T-cell (primary cell): ENCODE measurements at places on chromosomes 13 and 19.
A peak's percentile ranks its signal among the peaks of the same experiment; 100 is the strongest.

DNA sequence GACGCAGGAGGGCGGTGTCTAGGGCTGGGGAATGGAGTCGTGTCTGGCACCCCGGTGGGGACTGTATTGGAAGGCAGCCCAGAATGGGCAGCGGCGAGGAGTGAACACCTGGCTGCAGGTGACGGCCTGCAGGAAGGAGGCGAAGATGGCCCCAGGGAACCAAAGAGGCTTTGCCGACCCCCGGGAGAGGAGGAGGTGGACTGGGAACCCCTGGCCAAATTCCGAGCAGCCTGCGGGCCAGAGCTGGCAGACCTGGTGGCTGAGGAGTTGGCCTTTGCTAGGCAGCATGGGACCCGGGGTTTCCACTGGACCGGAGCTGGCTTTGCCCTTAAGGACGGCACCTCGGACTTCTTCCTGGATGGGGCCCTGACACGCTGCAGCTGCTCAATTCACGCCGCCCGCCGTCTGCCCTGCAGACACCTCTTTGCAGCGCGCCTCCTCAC is 25.9 kb downstream of the ZSWIM9 start:
- H3K4me3 ChIP-seq: no peak overlapping the region
- no peaks in the 10 kb centered on the region for H3K27me3 ChIP-seq
- H3K27ac ChIP-seq: no peak overlapping the region
- H3K4me1 ChIP-seq: no peaks in the 10 kb centered on the region
- DNase-seq: no peak
- no peaks in the 10 kb centered on the region for H3K36me3 ChIP-seq

- no peaks in the 10 kb centered on the region for H3K27me3 ChIP-seq
- H3K27ac ChIP-seq: peak overlapping the region; percentile 3
- H3K36me3 ChIP-seq: peaks cover 9% of the 10 kb centered on the region
- no peak overlapping the region for H3K4me3 ChIP-seq
- H3K4me1 ChIP-seq: peaks cover 12% of the 10 kb centered on the region
Observed at GRCh38 chr13:30654430-30654829, 36.7 kb downstream of the USPL1 start.

DNA sequence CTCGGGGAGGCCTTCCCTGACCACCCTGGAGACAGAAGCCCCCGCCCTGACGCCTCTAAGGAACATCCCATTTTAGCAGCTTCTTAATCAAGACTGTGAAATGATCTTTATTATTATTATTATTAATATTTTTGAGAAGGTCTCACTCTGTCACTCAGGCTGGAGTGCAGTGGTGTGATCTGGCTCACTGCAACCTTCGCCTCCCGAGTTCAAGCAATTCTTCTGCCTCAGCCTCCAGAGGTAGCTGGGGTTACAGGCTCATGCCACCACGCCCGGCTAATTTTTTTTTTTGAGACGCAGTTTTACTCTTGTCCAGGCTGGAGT is 3.6 kb upstream of the DAND5 start:
- H3K27ac ChIP-seq: no peak overlapping the region
- no peaks in the 10 kb centered on the region for H3K36me3 ChIP-seq
- H3K4me3 ChIP-seq: peak overlapping the region; percentile 23
- no peaks in the 10 kb centered on the region for H3K27me3 ChIP-seq
- DNase-seq: no peak

- H3K36me3 ChIP-seq: no peaks in the 10 kb centered on the region
- no peaks in the 10 kb centered on the region for H3K4me1 ChIP-seq
- H3K27ac ChIP-seq: no peak overlapping the region
- H3K27me3 ChIP-seq: no peaks in the 10 kb centered on the region
- no peak overlapping the region for H3K4me3 ChIP-seq
Observed at GRCh38 chr13:98675837-98676236, 76.6 kb downstream of the SLC15A1 start.

GRCh38 chr13:95553581-95554385 is 1.3 kb downstream of the CLDN10 start:
- peaks cover 15% of the 10 kb centered on the region for H3K4me1 ChIP-seq
- no peak for DNase-seq
- no peaks in the 10 kb centered on the region for H3K36me3 ChIP-seq
- H3K4me3 ChIP-seq: peak overlapping the region; percentile 67
- H3K27ac ChIP-seq: no peak overlapping the region

DNA sequence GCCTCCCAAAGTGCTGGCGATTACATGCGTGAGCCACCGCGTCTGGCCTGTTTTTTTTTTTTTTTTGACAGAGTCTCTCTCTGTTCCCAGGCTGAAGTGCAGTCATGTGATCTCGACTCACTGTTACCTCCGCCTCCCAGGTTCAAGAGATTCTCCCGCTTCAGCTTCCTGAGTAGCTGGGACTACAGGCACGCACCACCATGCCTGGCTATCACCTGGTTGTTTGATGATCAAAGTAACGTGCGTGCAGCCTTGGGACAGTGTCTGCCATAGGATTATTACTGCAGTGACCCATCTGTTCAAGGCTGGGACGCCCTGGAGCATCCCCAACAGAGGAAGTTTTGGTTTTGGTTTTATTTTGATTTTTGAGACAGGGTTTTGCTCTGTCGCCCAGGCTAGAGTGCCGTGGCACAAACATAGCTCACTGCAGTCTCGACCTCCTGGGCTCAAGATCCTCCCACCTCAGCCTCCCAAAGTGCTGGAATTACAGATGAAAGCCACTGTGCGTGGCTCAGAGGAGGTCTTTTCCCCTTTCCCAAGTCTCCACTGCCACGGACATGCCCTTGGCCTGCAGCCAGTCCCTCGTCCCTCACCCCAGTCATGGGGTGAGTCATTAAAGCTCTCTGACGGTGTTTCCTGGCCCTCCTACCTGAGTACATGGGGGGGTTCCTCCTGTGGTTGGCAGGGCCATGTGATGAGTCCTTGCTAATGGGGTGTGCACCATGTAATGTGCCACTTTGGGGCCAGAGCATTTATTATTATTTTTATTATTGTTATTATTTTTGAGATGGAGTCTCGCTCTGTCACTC is 65.6 kb downstream of the IER2 start:
- DNase-seq: peak; percentile 9
- H3K36me3 ChIP-seq: no peaks in the 10 kb centered on the region
- peak overlapping the region; percentile 75 for H3K27ac ChIP-seq
- peak overlapping the region; percentile 47 for H3K4me3 ChIP-seq

- peaks cover 17% of the 10 kb centered on the region for H3K4me1 ChIP-seq
- no peak overlapping the region for H3K27ac ChIP-seq
- no peaks in the 10 kb centered on the region for H3K27me3 ChIP-seq
- DNase-seq: peak; percentile 56
- H3K36me3 ChIP-seq: no peaks in the 10 kb centered on the region
Observed at GRCh38 chr19:21569494-21569865, 64.1 kb downstream of the ZNF429 start.
